ENCODE measurements at places on chromosomes 4 and X.

DNA sequence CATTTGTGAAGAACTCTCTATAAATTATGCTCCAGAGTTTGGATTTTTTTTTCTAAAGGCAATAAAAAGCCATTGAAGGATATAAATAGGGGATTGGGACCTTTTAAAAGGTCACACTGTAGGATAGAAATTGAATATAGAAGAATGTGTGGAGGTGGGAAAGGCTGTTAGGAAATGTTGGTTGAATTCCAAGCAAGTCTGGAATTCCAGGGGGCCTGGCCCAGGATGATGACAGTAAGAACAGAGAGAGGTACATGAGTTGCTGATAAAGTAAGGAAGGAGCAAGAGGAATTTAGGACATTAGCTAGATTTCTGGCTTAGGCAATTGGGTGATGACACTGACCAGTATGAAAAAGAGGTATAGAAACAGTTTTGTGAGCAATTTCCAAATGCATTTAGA lies 95.4 kb upstream of the USP38 start:
- DNase-seq = no peak

DNA sequence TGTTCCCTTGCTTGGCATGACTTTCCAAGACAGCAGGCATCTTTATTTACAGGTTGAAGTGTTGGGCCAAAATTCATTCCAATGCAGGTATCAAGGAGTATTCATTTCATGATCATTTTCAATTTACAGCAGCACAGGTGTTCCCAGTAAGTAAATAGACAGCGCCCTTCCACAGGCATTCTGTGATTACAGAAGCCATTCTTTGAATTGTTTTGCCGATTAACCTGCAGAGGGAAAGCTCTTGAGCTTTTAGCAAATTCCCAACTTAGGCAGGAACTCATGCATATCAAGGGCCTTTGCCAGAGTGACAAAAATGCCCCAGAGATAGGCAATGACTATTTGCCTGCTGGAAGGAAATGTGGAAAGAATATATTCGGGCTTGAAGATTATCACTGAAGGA lies 6.8 kb downstream of the TXK start:
- DNase-seq = no peak

GRCh38 chr4:159227984-159228383 lies 125.1 kb downstream of the RAPGEF2 start:
- no peak for DNase-seq

DNA sequence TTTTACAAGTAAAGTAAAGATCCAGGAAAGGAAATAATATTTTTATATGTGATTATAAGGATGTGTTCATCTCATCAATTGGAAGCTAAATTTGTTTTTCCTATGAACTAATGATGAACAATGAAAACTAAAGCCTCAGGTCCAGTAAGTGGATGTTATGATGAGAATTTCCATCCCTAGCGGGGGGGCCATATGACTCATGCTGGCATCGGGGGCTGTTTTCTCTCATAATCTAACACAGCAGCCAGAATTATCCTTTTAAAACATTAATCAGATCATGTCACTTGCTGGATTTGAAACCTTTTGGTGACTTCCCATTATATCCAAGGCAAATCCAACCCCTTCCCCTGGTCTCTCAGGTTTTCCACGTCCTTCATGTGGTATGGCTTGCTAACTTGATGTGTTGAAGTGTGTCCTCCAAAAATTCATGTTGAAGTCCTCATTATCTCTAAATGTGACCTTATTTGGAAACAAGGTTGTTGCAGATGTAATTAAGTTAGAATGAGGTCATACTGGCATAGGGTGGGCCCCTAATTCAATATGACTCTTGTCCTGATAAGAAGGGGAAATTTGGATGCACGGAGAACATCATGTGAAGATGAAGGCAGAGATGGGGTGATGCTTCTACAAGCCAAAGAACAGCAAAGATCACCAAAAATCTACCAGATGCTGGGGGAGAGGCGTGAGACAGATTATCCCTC lies 96.8 kb downstream of the AKAP4 start:
- no peak for DNase-seq

- DNase-seq = no peak
Observed at GRCh38 chrX:149527705-149528104, 13.1 kb upstream of the EOLA1 start.

DNA sequence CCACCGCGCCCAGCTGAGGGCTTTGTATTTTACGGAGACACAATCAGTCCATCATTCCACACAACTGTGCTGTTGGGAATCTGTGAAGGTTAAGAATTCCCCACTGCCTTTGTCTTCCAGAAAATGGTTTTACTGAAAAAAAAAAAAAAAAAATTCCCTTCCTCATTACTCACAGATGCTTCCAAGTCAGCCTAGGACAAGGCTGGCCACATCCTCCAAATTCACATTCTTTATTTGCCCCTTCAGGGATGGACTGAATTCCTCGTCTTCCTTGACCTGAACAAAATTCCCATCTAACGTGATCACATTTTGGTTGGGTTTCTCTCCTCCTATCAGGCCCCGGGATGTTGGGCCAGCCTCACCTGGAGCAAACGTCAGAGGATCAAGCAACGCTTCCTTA lies 130.3 kb downstream of the DHRSX start:
- DNase-seq = no peak

DNA sequence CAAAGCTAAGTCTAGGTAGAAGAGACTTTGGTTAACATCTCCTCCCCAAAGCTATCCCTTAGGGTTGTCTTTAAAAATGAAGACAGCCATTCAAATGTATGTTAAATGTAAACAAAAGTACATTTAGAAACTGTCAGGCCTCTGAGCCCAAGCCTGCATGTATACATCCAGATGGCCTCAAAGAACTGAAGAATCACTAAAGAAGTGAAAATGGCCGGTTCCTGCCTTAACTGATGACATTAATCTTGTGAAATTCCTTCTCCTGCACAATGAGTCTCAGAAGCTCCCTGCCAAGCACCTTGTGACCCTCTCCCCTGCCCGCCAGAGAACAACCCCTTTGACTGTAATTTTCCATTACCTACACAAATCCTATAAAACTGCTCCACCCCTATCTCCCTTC lies 377.9 kb downstream of the FAM133A start:
- DNase-seq = no peak

GRCh38 chrX:41014776-41015360 lies 70.4 kb upstream of the USP9X start:
- no peak for DNase-seq
